Psoas muscle (tissue), 8 donors: ENCODE measurements at places on chromosomes 1 and 21. TPM values are rescaled to one million over a fixed set of nuclear protein-coding genes. Genes with fewer than 3 reads are reported as not detected.

The LAMC1 gene
- 71.4 TPM for total RNA-seq

- no peak overlapping the region for H3K4me3 ChIP-seq
- H3K4me1 ChIP-seq = no peaks in the 10 kb centered on the region
- no peaks in the 10 kb centered on the region for H3K27me3 ChIP-seq
- H3K36me3 ChIP-seq = no peaks in the 10 kb centered on the region
- H3K27ac ChIP-seq = no peak overlapping the region
These were observed 28.7 kb downstream of the FCRL3 start for GRCh38 chr1:157671895-157672294.

DNA sequence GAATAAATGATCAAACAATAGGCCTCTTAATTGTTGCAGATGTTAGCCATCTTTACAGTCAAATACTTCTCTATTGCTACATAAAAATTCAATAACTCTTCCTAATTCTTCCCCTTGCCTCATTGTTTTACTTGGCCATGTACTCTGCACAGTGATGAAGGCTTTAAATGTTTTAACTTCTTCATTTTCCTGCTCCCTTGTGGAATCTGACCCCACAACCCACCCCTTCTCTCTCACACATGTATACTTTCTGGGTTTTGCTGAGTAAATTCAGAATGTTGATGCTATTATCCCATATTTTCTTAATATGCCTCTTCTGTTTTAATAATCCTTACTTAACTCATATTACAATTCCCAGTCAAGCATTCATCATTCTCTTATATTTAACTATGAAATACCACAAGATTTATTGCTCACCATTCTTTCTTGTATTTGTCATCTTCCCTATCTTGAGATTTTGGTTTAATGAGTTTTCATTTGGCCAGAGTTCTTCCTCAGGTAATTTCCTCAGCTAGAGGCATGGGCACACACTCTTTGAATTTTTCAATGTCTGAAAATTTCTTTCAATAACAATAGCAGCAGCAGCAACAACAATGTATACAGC lies 327.8 kb upstream of the USP24 start:
- no peak overlapping the region for H3K27ac ChIP-seq
- no peaks in the 10 kb centered on the region for H3K27me3 ChIP-seq
- no peaks in the 10 kb centered on the region for H3K4me1 ChIP-seq
- H3K36me3 ChIP-seq = no peaks in the 10 kb centered on the region
- H3K4me3 ChIP-seq = no peak overlapping the region

GRCh38 chr1:48077795-48078222 lies 80.6 kb upstream of the TRABD2B start:
- DNase-seq = no peak
- H3K4me3 ChIP-seq = no peak overlapping the region
- H3K27ac ChIP-seq = no peak overlapping the region
- no peaks in the 10 kb centered on the region for H3K4me1 ChIP-seq
- no peaks in the 10 kb centered on the region for H3K36me3 ChIP-seq
- no peaks in the 10 kb centered on the region for H3K27me3 ChIP-seq

- H3K36me3 ChIP-seq = no peaks in the 10 kb centered on the region
- DNase-seq = no peak
- H3K27ac ChIP-seq = peak overlapping the region; percentile 66
- no peaks in the 10 kb centered on the region for H3K27me3 ChIP-seq
- H3K4me1 ChIP-seq = peaks cover 40% of the 10 kb centered on the region
These were observed 9.3 kb downstream of the SLC2A5 start for GRCh38 chr1:9059891-9060744.

GRCh38 chr1:63893976-63894375 lies 120.2 kb downstream of the ROR1 start:
- no peak for DNase-seq
- no peak overlapping the region for H3K4me3 ChIP-seq
- H3K27me3 ChIP-seq = no peaks in the 10 kb centered on the region
- H3K4me1 ChIP-seq = no peaks in the 10 kb centered on the region
- no peak overlapping the region for H3K27ac ChIP-seq

The SPRR2A gene
- total RNA-seq = not detected

- H3K4me3 ChIP-seq = no peak overlapping the region
- no peaks in the 10 kb centered on the region for H3K36me3 ChIP-seq
- no peaks in the 10 kb centered on the region for H3K4me1 ChIP-seq
- DNase-seq = no peak
- H3K27ac ChIP-seq = no peak overlapping the region
- H3K27me3 ChIP-seq = no peaks in the 10 kb centered on the region
These were observed 139.0 kb downstream of the GLIS1 start for GRCh38 chr1:53600001-53600400.

GRCh38 chr1:94646141-94646643 lies 104.6 kb upstream of the F3 start:
- H3K4me3 ChIP-seq = no peak overlapping the region
- H3K36me3 ChIP-seq = no peaks in the 10 kb centered on the region
- no peaks in the 10 kb centered on the region for H3K4me1 ChIP-seq

DNA sequence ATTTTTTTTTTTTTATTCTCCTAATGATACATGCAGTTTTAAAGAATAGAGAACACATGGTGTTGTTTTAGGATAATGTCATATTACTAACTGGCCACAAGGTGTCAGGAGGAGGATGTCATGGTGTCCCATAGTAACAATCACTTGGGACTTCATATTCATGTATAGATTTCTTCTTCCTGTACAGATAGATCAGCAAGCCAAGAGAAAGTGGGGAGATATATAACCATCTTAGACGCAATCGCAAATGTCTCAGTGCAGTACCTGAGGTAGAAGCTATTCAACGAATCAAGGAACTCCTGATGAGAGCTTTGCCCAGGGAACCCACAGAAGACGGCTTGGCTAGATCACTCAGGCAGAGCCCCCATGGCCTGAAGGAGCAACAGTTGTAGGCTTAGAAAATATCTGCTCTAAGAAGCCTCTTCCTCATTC lies 12.3 kb downstream of the OR2T11 start:
- no peak overlapping the region for H3K4me3 ChIP-seq
- H3K4me1 ChIP-seq = no peaks in the 10 kb centered on the region
- no peak for DNase-seq
- no peaks in the 10 kb centered on the region for H3K27me3 ChIP-seq
- H3K27ac ChIP-seq = no peak overlapping the region
- no peaks in the 10 kb centered on the region for H3K36me3 ChIP-seq

DNA sequence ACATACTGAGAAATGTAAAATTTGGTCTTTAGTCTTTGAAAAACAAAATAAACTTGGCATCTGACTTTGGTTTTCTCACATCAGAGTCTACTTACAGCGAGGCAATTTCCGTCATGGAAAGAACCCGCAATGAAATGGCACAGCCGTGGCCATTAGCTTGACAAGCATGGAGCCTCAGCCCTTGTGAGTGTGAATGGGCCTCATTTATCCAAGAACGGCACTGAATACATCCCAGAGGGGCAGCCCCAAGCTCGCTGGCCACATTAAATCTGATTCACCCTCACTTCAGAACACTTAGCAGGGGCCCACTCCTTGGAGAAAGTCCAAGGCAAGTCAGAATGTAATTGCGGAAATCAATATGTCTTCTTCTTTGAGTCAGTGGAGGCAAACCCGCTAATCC lies 64.8 kb downstream of the ERG start:
- H3K4me3 ChIP-seq = no peak overlapping the region
- H3K4me1 ChIP-seq = peaks cover 6% of the 10 kb centered on the region
- H3K36me3 ChIP-seq = no peaks in the 10 kb centered on the region
- H3K27ac ChIP-seq = no peak overlapping the region

GRCh38 chr1:186420923-186421322 lies 40.0 kb downstream of the PDC start:
- no peaks in the 10 kb centered on the region for H3K4me1 ChIP-seq
- no peak overlapping the region for H3K4me3 ChIP-seq
- H3K27ac ChIP-seq = no peak overlapping the region
- DNase-seq = no peak
- H3K27me3 ChIP-seq = no peaks in the 10 kb centered on the region
